ENCODE measurements at places on chromosomes 7 and 10.

- DNase-seq: peak; percentile 40
These were observed 165.8 kb downstream of the KLF6 start for GRCh38 chr10:3619241-3619640.

GRCh38 chr10:6164271-6165095 is 38.2 kb upstream of the PFKFB3 start:
- DNase-seq: no peak

- no peak for DNase-seq
These were observed 689 bp upstream of the GTPBP4 start for GRCh38 chr10:987620-987869.

DNA sequence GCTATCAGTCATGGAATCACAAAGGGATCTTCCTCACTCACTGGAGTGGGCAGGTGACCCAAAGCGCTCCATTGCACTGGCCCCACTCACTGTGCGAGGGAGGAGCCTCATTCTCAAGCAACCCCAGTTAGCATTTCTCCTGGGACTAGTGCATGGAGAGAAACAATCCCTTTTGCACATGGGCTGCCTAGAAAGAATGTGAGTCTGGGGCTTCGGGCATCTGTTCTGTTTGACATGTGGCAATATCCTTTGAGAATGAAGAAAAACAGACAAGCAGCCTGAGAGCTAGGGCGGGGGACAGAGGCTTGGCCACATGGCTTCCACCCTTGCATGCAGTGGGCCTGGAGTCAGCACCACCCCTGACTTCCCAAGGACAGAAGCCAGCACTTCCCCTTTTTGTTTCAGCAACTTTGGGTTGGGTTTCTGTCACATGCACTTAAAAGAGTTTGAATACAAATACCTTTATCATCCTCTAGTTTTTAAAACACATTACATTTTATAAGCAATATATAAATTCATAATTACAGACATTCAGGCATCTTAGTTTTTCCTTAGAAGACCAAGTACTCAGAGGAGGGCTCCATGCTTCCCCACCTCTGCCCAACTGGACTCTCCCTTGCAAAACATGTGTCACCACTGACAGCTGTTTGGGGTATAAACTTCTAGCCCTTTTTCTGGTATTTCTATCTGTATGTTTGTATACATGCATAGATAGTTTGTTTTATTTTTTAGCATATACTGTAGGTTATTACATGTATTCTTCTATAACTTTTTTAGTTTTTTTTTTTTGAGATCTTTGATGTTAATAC is 73.8 kb downstream of the RBM20 start:
- no peak for DNase-seq

DNA sequence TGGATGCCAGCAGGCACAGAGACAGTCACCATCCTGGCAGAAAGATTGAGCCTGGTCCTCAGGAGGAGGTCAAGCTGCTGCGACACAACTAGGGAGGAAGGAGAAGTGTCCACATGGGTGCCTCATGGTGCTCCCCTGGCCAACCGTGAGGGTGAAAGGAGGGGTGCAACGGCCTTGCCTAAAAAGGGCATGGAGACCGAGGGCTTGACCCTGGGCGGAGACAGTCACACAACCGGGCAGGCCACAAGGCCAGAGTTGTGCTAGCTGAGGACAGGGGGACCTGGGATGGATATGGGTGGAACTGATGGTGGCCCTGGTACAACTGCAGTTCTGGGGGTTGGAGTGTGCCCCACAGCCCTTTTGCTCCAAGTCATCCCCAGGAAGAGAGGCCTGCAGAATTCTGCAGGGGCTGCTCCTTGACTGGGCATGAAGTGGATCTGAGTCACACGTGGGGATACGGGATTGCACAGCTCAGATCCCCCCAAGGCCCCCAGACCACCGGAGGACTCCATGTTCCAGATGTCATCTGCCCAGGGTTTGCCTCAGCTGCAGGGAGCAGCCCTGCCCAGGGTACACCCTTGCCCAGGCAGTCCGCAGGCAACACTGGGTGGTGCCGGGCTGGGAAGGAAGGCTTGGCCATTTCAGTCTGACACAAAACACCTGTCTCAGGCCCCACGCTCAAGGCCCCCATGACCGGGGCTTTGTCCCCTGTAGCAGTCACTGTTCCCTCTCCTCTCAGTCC is 602.3 kb upstream of the MGMT start:
- DNase-seq: no peak

DNA sequence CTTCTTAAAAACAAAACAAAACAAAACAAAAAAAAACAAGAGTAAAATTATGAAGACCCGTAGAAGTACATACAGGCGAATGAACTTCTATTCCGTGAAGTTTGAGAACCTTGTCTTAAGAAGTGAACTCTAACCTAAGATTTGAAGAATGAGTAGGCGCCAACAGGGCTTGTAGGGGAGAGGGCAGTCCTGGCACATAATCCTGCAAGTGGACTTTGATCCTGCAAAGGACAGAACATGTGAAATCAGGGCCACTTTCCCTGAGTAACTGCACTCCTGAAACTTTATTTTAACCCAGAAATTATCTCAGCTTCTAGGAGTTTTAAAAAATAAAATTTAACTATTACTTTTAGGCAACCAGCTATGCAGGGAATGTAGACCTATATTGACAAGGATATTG is 62.0 kb downstream of the GNAT3 start:
- no peak for DNase-seq

- no peak for DNase-seq
These were observed 388.7 kb upstream of the VSTM2A start for GRCh38 chr7:54153462-54153861.

DNA sequence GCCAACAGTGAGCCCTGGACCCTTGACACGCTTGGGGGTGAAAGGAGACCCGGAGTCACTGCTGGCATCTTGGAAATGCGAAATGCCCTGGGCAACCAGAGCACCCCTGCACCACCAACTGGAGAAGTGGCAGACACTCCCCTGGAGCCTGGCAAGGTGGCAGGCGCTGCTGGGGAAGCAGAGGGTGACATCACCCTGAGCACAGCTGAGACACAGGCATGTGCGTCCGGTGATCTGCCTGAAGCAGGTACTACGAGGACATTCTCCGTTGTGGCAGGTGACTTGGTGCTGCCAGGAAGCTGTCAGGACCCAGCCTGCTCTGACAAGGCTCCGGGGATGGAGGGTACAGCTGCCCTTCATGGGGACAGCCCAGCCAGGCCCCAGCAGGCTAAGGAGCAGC is 98.5 kb downstream of the TACC2 start:
- DNase-seq: no peak

- DNase-seq: no peak
These were observed 620.6 kb downstream of the SUGCT start for GRCh38 chr7:40755438-40755837.

DNA sequence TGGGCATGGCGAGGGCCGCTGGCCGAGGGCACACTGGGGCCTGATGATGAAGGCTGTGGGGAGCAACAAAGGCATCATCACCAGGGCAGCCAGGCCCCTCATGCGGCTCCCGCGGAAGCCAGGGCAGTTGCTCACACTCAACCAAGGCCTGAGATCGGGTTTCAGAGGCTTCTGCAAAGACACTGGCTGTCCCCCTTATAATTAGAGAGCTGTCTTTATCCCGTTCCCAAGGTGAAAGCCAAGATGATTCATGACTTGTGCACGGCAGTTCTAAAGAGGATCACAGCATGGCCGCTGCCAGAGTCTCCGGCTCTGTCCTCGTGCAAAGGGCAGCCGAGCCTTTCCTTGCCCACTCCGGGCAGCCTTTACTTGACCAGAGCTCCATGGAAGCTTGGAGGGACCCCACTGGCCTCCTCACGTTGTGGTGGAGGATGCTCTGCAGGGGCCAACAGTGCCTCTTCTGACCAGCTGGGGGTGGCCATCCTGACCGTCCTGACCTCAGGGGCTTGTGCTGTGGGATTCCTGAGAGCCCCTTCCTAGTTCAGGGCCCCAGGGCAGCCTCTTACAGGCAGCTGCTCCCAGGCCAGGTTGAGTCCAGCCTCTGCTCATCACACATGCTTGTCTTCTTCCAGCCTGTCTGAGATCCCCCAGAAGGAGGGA is 82.3 kb downstream of the PRKAG2 start:
- DNase-seq: no peak

DNA sequence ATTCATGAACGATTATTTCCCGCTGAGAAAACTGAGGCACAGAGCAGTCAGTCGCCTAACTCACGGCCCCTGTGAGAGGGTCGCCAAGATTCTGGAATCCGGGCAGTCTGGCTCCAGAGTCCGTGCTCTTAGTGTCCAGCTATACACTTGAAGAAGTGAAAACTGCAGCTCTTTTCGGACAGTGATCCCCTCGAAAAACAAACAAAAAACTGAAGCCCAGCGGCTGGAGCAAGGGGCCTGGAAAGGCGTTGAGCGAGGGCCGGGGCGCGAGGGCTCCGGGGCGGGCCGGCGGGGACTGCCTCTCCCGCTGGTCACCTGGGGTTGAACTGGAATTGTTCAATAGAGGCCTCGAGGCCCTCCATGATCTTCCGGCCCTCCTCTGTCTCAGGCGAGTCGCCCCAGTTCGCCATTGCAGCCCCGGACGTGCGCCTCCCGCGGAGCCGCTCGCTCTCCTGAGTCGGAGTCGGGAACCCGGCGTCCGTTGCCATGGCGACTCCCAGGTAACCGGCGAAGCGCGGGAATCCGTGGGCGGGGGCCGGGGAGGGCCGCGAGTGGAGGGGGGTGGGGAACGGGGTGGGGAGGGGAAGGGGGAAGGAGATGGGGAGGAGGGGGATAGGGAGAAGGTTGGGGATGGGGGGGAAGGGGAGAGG is 881 bp downstream of the C10orf67 start:
- DNase-seq: peak; percentile 26

GRCh38 chr10:22315455-22316285 is 518 bp upstream of the COMMD3 start:
- DNase-seq: no peak

DNA sequence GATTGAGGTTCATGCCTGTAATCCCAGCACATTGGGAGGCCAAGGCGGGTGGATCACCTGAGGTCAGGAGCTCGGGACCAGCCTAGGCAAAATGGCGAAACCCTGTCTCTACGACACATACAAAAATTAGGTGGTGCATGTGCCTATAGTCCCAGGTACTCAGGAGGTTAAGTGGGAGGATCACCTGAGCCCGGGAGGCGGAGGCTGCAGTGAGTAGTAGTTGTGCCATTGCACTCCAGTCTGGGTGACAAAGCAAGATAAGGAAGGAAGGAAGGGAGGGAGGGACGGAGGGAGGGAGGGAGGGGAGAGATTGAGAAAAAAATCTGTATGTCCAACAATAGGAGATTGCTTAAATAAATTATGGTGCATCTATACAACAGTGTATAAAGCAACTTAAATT is 13.2 kb downstream of the TLL2 start:
- DNase-seq: no peak

GRCh38 chr7:25851332-25852210 is 300.4 kb upstream of the NFE2L3 start:
- DNase-seq: peak; percentile 86

DNA sequence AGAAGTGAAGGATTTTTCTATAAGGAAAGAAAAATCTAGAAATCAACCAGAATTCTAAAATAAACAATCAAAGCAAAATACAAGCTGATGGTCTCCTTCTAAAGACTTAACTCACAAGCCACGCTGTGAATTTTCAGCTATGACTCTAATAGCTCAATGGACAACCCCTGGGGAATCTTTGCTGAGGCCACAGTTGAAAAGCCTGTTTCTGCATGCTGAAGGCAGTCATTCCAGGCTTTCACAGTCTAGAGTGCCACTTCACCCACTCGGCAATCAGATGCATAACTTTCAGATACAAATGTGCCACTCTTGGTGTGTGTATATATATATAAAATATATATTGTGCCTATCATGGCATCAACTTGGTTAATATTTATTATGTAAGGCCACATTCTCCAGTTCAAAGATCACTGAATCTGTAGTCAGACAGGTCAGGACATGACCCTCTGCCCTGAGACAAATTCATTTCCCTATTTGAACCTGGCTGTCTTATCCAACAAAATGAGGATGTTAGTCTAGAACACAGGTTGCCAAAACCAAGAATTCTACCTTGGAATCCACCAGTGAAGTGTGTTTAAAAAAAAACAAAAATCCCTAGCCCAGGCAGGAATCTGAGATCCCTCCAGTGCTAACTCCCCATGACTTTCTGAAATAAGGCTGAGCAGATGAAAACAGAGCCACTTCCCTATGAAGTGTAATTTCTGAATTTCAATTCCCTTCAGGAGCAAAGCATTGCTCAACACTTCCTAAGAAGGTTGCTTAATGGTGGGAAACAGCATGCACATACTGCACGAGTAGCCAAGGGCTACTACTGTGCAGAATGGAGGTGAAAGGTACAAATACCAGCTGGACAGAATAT is 9.9 kb downstream of the LIPA start:
- DNase-seq: no peak

GRCh38 chr7:76129366-76129765 is 72.3 kb upstream of the SRRM3 start:
- DNase-seq: no peak

- no peak for DNase-seq
These were observed 62.6 kb upstream of the TBX20 start for GRCh38 chr7:35316549-35316948.

GRCh38 chr7:28856656-28857055 is 101.5 kb downstream of the TRIL start:
- DNase-seq: no peak

GRCh38 chr7:158275711-158276413 is 311.8 kb downstream of the PTPRN2 start:
- DNase-seq: no peak

GRCh38 chr7:7159063-7159658 is 23.2 kb upstream of the C1GALT1 start:
- no peak for DNase-seq

- no peak for DNase-seq
These were observed 34.9 kb upstream of the ELAPOR2 start for GRCh38 chr7:87094322-87094721.

GRCh38 chr7:130921391-130922180 is 187.6 kb upstream of the KLF14 start:
- peak; percentile 73 for DNase-seq

GRCh38 chr7:141225916-141226618 is 152.2 kb downstream of the TMEM178B start:
- DNase-seq: no peak

DNA sequence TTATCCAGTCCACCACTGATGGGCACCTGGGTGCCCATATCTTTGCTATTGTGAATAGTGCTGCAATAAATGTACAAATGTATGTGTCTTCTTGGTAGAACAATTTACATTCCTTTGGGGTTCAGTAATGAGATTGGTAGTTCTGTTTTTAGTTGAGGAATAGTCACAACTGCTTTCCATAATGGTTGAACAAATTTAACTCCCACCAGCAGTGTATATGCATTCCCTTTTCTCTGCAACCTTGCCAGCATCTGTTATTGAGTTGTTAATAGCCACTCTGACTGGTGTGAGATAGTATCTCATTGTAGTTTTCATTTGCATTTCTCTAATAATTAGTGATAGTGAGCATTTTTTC is 27.8 kb downstream of the COA1 start:
- DNase-seq: no peak

- DNase-seq: no peak
These were observed 223.7 kb downstream of the LHFPL3 start for GRCh38 chr7:104552102-104552501.

GRCh38 chr10:84230359-84230758 is 5.0 kb upstream of the LRIT2 start:
- DNase-seq: no peak

GRCh38 chr10:103660364-103661197 is 167.1 kb downstream of the NEURL1 start:
- no peak for DNase-seq

GRCh38 chr10:61901829-61902444 is 438 bp downstream of the ARID5B start:
- no peak for DNase-seq

- no peak for DNase-seq
These were observed 17.5 kb downstream of the NUDT1 start for GRCh38 chr7:2259480-2259879.

Measured in NCI-H1105 (cell line).